ENCODE measurements at places on chromosomes 5 and 9. TPM values are rescaled to one million over a fixed set of nuclear protein-coding genes. Genes with fewer than 3 reads are reported as not detected.

DNA sequence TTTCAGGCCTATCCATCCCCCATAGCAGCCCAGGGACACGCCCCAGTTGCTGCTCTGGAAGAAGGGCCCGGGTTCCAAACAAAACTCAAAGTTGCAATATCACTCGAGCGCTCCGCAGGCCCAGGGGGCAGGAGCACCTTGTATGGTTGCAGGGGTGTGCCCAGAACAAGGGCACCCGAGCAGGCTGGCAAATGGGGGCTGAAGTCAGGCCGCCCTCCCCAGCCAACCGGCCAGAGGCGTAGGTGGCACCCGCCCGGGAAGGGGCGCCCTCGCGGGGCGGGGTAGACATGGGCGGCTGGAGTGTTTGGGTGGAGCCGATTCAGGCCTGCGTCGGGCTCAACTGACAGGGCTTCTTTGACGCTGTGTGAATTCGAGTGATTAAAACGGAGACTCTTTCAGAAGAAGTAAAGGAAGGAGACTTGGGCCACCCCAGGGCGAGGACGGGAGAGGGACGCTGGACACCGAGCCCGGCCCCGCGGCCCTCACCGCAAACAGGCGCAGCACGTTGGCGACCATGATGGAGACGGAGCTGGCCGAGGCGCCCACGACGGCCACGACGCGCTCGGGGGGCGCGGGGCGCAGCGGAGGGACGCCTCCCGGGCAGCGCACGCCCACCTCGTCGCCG is 1.1 kb downstream of the GRM6 start:
- DNase-seq = no peak

DNA sequence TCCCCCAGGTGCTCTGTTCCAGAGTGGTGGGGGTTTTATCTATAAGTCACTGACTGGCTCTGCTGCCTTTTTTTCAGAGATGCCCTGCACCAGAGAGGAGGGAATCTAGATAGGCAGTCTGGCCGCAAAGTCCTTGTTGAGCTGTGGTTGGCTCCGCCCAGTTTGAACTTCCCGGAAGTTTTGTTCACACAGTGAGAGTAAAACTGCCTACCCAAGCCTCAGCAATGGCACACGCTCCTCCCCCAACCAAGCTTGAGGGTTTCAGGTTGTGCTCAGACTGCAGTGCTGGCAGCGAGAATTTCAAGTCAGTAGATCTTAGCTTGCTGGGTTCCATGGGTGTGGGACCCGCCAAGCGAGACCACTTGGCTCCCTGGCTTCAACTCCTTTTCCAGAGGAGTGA is 1428.6 kb downstream of the MAT2B start:
- no peak for DNase-seq

DNA sequence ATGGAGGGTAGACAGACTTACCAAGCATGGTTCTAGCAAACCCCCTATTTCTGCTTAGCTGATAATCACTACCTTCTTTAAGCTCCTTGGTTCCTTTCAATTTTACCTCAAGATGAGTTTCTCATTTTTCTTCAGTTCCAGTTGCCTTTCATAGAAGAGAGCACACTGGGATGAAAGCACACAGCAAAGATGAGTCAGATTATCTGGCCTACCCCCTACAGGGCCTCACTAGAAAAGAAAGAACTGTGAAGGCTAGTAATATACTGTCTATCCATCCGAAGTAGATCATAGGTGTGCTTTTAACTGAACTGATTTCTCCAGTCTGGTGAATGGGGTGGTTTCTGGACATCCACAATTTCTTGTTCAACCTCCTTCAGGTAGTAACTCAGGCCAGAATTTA is 122.5 kb downstream of the TRPM3 start:
- no peak for DNase-seq

DNA sequence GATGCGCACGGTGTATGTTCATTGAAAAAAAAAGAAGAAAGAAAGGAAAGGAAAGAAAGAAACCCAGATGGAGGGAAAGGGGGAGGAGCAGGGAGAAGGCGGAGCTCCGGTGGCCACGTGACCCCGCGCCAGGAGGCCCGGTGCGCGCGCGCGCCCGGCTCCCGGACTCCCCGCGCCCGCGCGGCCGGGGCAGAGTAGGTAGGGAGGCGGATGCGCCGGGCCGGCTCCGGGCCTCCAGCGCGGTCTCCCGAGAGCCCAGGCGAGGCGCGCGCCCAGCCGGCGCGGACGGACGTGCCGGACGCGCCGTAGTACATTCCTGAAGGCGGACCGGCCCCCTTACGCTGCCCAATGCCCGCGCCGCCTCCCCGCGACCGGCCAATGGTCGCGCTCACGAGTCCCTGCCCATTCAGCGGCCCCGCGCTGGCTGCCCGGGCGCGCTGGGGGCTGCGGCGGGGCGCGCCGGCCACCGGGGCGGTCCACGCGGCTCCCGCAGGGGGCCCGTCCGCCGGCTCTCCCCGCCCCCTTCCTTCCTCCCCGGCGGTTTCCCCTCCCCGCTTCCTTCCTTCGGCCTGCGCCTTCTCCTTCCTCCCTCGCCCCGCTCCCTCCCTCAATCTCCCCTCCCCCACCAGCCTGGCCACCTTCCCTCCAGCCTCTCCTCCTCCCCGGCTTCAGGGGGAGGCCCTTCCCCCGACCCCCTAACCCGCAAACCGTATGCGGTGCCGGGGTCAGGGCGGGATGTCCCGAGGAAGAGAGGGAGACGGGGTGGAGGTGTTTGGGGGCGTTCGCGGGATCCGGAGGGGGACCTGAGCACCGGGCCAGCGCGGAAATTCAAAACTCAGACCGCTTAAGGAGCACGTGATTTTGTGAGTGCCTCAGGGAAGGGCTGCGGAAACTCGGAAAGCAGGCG is 5.8 kb downstream of the PTCH1 start:
- DNase-seq = peak; percentile 91

DNA sequence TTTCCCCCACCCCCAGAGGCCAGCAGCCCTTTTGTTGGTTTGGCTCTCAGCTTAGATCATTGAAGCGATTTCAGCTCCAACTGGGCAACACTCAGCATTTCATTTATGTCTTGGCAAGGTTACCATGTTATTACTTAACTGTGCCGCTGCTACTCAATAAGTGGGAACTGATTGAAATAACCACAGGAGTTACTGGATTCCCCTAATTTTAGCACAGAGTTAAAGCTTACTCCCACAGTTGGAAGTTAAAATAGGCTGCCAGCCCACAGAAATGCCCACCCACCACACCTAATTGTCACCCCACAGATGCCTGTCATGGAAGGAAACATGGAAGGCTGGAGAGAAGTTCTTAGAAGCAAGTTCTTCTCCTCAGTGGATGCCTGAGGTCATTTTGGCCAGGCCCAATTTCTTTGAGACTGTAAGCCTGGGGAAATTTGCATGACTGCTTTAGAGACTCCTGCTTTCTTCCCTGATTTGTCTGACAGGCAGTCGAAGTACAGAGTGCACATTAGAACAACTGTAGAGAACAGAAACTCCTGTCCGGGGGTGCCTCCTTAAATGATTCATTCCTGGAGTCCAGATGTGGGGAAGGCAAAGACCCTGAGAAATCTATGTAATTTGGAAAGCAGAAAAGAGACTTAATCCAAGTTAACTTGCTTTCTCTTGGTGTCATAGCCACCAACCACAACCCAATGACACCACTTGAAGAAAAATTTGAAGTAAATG is 370.0 kb downstream of the ZSWIM6 start:
- DNase-seq = no peak

DNA sequence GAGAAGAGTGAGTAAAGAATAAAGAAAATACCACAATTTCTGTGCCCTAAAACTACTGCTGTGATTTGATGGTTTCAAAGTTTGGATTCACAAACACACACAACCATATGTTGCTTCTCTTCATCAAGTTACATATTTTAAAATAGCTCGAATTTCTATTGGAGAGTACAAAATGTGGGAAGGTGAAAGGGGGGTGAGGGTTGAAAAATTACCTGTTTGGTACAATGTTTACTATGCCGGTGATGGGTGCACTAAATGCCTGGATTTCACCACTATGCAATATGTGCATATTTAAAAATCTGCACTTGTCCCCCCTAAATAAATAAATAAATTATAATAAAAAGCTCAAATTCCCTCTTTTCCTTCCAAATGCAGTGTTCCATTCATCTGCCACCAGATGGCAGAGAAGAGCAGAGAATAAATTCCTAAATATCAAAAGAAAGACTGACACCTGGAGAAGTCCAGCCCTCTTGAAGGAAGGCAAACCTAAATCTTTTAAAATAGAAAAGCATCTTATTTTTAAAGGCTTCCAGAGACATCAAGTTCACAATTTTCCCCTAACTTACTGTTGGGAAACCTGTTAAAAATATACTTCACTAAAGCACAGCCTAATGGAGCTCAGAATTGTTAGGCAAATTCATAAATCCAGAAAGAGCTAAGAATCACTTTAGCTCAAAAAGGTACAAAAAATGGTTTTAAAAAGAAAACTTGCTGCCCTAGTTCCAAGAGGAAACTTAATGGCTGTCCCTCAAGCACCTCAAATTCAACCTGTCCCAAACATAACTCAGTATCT is 24.8 kb upstream of the HNRNPA0 start:
- DNase-seq = peak; percentile 51

- no peak for DNase-seq
Measured at GRCh38 chr9:133233681-133234432, 24.8 kb upstream of the OBP2B start.

- no peak for DNase-seq
Measured at GRCh38 chr5:5667136-5667554, 244.7 kb downstream of the ICE1 start.

DNA sequence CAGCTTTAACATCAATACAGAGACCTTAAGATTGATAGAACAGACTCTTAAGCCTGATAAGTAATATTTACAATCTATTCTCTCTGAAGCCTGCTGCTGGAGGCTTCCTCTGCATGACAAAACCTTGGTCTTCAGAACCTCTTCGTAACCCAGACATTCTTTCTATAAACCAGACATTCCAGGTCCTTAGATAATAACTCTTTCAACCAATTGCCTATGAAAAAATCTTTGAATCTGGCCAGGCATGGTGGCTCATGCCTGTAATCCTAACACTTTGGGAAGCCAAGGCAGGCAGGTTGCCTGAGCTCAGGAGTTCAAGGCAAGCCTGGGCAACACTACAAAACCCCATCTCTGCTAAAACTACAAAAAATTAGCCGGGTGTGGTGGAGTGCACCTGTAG is 327.8 kb downstream of the ENC1 start:
- DNase-seq = no peak

- no peak for DNase-seq
Measured at GRCh38 chr9:96164268-96164683, 137.7 kb downstream of the HSD17B3 start.

The UGT3A2 gene
- total RNA-seq = not detected

The FOXD4 gene
- 2.2 TPM for total RNA-seq

The TNC gene
- total RNA-seq = not detected

The RGMB gene
- 11.2 TPM for total RNA-seq

The SLC28A3 gene
- not detected for total RNA-seq

The ZNF782 gene
- 11.2 TPM for total RNA-seq
